ENCODE measurements at places on chromosomes 1 and 21.

DNA sequence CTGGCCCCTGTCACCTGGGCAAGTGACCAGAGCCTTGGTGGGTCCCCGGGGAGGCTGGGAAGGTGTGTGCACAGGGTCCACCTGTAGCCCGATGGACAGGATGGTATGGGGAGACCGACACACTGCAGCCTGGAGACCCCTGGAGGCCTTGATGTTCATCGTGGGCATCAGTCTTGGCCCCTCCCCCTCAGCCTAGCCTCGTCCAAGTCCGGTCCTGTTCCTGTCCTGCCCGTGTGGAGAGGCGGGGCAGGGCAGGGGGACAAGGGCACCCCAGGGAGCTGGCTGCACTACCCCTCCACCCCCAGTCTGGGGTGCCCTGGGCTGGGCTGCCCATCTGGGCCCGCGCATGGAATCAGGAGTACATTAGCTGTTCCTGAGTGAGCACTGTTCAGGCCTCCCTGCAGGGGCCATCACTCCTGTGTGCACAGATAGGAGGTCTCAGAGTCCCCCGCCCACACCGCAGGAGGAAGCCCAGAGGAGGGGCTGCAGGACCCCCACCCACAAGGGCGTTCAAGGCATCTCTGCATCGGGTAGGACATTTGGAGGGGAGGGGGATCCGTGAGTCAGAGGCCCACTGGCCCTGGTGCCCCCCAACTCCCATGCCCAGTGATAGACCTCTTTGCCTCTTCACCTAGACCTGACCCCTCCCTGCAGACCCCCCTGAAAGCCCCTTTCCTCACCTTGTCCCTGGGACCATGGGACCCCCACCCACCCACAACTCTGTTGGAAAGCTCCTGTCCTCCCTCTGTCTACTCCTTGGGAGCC, 63.2 kb downstream of the WNT9A start:
- DNase-seq = peak; percentile 59

DNA sequence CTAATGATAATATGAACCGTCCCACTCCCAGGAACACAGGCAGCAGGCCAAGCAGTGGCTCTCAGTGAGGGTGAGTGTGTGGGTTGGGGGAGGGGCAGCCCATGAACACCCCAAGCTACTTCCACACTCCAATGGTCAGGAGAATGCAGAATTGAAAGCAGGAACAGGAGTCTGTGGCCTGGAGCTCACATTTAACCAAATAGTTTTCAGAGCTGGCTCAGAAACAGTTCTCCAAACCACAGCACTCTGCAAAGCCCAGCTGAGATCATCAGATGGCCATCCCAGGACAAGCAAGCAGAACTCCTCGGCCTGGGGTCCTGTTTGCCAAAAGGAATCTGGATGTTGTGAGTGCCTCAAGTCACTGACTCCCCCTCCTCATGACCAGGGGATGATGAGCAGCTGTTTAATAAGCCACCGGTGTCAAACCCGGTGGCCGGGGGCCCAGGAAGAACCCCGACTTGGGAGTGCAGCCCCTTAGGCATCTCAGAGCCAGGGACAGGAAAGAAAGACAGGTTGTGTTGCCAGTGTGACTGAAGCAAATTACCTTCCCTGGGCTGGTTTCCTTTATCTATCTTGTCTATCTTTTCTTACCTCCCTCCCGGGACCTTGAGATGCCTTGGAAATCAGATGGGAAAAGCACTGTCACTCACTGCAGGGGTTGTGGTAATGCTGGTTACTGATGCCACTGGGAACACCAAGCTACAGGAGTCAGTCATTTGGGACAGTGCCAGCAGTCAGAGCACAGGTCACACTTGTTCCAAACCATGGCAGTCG, 20.4 kb downstream of the DEGS1 start:
- DNase-seq = peak; percentile 30

DNA sequence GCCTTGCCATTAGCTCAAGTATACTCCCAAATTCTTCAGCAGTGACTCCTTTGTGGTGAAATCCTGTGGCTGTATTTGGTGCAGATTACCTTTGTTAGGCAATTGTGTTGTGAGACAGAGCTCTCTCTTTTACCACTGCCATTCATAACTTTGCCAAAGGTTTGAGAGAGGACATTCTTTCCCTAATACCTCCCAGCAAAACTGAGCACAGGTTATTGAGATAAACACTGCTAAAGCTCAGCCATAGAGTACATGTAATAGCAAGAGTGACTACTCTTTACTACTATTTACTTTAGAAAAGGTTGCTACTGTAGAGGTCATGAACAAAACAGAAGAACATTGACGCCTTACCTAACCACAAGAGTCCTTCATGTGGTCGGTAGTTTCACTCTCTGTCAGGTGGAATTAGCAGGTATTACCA, 514.0 kb upstream of the ADAMTS5 start:
- no peak for DNase-seq

GRCh38 chr1:17673329-17674072, 81.6 kb upstream of the ACTL8 start:
- DNase-seq = no peak

- no peak for DNase-seq
Measured at GRCh38 chr1:207282058-207282457, 39.4 kb upstream of the CD55 start.

DNA sequence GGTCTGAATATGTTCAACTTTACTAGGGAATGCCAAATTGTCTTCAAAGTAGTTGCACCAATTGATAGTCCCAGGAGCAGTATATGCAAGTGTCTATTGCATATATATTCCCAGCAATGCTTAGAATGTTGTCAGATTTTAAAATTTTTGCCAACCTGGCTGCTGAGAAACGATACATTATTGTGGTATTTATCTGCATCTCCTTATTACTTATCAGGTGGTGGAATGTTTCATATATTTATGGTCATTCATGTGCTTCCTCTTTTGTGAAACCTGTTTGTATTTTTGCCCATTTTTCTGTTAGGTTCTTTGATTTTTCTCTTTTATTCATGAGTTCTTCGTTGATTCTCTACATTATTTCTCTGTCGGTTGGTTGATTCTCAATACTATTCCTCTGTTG, 39.5 kb downstream of the COLGALT2 start:
- no peak for DNase-seq

Measured in activated effector memory CD4-positive, alpha-beta T cell treated with anti-CD3 and anti-CD28 coated beads, Interleukin-2, amount 50 U/mL, for 16 hours (primary cell).